Stimulated activated CD4-positive, alpha-beta T cell treated with anti-CD3 and anti-CD28 coated beads, TNF-alpha, amount 100 ng/mL, for 1 hour (primary cell): ENCODE measurements at places on chromosomes 7 and 10.

DNA sequence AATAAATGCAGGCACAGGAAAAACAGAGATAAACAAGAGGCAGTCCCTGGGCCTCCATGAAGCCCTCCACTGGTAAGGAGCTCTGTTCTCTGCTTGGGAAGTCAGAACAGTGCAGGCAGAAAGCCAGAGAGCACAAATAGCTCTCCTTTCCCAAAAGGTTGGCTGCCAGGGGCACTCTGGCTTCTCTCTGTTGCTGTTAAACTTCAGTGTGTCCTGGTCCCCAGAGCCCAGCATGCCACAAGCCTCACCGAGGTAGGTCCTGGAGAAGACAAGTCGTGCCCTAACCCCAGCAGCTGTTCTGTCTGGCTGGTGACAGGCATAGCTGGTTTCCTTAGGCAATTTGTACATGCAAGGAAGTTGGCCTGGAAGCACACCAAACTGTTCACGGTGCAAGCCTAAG, 17.3 kb downstream of the SLC16A12 start:
- no peak for DNase-seq

DNA sequence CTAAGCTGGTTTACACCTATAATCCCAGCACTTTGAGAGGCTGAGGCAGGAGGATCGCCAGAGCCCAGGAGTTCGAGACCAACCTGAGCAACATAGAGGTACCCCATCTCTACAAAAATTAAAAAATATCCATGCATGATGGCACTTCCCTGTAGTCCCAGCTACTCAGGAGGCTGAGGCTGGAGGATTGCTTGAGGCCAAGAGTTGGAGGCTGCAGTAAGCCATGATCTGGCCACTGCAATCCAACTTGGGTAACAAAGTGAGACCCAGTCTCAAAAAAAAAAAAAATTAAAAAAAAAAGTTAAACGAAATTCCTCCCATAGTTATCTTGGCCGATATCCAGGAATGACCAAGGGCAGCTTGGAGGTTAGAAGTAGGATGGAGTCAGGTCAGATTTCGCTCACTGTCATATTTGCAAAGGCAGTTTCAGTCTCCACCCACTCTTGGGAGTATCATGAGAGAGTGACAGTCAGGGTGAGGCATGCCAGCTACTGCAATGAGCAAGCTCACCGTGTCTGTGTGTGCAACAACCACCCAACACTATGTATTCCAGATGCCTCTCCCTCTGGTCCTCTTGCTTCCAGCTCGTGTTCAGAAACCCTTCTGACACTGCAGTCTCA, 6.0 kb upstream of the ZDHHC4 start:
- no peak for DNase-seq

GRCh38 chr10:96263176-96263575, 8.2 kb downstream of the BLNK start:
- no peak for DNase-seq

GRCh38 chr7:132783824-132784223, 207.6 kb upstream of the PLXNA4 start:
- no peak for DNase-seq

GRCh38 chr7:99707096-99707495, 27.3 kb upstream of the CYP3A5 start:
- no peak for DNase-seq

DNA sequence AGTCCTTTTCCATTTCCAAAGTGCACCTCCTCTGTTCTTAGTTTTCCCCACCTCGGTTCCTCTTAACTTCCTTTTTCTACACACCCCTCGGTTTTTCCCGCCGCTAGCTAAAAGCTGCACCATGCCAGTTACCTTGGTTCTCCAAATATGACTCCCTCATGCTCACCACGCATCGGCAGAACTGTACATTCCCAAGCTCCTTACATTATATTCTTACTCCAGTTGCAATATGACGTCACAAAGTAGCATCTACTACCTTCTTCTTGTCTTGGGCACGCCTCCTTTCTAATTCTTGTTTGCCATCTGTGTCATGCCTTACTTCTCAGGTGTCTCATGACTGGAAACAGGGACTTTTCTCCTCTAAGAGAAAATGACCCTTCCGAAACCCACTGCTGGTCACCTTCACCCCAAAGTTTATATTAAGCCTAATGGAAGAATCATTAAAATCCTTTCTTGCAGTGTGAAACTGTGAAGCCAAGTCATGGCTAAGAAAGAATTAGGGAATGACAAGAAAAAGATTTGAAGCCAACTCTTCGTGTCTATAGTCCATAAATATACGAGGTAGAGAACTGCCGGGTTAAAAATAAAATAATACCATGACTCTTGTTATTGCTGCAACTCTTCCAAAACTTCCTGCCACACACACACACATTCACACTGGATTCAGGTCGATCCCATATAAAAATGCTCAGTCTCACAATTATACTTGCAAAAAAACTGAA, 1.7 kb downstream of the ESYT2 start:
- no peak for DNase-seq

DNA sequence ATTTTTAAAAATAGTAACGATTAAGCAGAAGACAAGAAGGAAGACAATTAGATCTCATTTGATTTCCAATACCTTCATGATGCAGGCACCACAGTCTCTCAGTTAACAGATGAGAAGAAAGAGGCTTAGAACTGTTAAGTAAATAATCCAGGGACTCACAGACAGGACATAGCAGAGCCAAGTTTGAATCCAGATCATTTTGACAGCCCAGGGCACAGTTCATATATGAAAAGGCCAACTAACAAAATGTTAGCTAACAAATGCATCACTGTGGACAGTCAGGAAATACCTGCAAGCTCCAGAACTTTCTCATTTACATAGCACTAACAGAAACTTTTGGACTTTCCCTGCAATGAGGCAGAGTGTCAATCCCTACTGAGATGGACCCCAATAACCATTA, 4.2 kb upstream of the NPSR1 start:
- DNase-seq = no peak

GRCh38 chr7:7651479-7651878, 10.9 kb downstream of the UMAD1 start:
- DNase-seq = no peak

DNA sequence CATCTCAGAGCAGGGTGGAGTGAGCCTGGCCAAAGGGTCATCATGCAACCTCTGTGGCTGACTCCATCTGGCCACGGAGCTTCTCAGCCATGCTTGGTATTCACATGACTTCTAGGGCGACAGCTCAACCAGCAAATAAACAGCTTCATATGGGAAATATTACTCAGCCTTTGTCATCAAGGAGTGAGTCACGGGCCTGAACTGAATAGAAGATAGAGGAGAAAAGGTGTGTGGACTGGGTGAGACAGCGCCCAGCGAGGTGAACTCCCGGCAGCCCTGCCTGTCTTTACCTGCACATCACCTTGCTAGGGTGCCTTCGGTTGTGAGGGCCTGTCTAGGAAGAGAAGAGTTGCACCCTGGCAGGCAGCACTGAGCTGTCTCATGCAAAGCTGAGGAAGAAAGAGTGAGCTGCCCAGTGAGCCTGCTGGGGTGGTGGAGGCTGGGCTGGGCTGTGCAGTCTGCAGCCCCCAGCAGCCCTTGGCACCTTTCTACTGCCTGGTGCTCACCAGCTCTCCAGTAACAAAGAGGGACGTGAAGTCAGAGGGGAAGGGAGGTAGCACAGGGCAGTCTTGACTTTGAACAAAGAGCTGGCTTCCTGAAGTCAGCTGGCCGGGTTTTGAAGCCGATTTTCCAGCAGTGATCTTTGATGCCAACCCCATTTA, 114.2 kb downstream of the EGFR start:
- DNase-seq = no peak

DNA sequence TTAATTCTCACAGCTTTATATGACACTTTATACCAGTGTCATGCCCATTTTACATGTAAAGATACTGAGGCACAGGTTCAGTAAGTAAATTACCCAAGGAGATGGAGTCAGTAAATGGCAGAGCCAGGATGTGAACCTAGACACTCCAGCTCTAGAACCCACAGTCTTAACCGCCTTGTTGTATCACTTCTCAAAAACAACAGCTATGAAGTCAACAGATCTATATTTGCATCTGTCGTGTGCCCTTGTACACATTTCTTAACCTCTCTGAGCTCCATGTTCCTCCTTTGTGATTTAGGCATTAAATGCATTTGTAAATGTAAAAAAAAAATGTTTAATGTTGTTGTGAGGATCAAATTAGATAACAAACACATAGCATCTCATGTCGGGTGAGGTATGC, 716.2 kb downstream of the SUGCT start:
- DNase-seq = no peak
